Amniotic stem cell (primary cell): ENCODE measurements at places on chromosomes 13 and 19.

GRCh38 chr19:17751103-17751911 is at the start of gene FCHO1:
FCHO1 (plus strand) TSS chr19:17751477; CDS start chr19:17755165, 3,688 bp downstream.
- DNase-seq = no peak

DNA sequence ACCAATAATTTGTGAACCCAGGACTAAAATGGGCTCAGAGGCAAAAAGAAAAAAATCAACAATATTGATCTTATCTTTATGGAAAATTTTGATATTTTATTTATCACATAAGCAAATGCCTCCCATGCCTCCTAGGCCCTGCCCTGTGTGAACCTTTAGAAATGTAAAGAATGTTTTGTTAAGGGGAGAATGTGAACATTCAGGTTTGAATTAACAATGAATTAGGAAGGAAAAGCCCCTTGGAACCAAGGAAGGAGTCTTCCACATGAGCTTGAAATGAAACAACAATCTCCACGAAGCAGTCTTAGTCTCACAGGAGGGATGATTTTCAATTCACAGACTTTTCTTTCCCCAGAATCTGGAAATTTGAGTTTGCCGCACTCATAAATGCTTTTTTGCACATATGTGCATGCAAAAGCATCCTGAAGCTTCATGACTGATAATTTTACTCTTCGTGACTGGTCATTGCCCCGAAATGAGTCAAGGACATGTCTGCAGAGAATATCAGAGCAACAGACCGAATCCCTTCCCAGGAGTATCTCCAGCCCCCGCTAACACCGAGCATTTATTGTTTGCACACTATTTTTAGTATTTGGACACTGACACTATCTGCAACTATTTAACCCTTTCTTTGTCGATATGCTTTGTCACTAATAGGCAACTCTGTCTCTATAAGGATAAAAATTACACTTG is 135.2 kb downstream of the DCT start:
- no peak for DNase-seq

- DNase-seq = no peak
These were observed 49.4 kb downstream of the KLF2 start for GRCh38 chr19:16373989-16374388.

DNA sequence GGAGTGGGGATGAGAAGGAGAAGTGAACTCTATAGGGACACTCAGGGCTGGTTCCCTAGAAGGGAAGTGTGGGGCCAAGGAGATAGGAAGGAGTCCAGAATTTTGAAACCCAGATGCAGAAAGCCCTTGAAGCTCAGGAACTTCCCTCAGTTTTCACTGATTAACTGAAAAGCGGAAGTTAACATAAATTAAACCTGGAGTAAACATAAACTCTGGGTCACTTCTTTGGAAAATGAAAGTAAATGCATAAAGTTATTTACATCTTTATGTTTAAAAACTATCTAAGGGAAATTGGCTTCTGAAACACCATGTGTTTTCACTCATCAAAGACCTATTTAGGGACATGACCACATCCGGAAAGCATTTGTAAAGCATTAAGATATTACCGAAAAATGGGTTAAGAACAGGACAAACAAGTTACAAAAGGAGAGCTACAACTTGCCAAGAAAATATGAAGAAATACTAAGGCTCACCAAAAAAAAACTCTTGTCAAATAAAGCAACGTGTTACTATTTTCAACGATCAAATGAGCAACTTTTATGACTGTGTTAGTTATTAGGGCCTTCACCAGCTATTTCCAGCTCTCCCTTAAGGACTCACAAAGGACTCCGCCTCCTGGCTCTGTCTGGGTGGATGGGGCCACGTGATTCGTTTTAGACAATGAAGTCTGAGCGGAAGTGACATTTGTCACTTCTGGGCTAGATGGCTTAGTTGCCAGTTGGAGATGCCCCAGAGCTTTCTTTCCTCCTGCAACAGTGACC is 439.1 kb upstream of the ZNF507 start:
- DNase-seq = no peak

GRCh38 chr19:54156953-54157352 is 2.6 kb downstream of the LENG1 start:
- DNase-seq = no peak

DNA sequence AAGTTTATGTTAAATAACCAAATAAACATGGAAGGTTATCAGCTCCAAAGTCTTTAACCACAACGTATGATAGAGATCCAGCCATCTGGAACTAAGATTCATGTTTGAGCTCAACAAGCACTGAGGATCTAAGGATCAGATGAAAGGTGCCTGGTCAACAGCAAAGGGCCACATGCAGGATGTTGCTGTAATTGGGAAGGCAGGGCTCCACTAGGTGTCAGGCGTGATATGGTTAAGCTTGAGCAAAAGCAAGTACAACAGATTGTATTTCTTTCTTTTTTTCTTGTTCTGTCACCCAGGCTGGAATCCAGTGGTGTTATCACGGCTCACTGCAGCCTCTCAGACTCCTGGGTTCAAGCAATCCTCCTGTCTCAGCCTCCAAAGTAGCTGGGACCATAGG is 12.0 kb downstream of the EBPL start:
- no peak for DNase-seq

GRCh38 chr13:37736045-37736444 is 133.5 kb downstream of the TRPC4 start:
- DNase-seq = no peak

DNA sequence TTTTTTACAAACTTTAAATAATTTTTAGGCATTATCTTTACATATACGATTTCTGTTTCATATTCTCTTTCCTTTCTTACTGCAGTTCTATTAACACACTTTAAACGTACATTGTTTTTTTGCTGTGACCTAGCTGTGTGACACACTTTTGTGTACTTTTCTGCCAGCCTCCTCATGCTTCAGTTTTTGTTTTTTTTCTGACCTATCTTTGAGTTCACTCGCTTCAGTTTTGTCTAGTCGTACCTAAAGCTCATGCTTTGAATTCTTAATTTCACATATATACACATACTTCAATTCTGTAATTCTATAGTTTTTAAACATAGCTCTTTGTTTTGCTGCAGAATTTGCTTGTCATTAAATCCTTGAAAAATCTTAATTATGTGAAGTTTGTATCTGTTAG is 150.4 kb downstream of the PDS5B start:
- DNase-seq = no peak

DNA sequence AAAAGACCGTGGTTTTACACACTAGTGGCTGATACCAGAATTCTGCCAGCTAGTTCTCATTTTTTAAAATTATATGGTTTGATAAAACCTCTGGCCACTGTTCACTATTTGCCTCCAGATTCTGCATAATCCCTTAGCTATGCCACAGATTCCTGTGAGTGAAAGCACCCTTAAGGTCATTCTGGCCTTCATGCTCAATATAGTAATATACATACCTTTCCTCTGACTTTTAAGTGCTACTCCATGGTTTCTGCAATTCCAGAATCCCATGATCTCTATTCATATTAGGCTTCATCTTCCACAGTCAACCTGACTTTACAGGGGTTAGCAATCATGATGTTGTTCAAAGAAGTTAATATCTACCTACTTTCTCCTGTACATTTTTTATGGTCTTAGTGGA is 274.1 kb upstream of the EDNRB start:
- peak; percentile 24 for DNase-seq

DNA sequence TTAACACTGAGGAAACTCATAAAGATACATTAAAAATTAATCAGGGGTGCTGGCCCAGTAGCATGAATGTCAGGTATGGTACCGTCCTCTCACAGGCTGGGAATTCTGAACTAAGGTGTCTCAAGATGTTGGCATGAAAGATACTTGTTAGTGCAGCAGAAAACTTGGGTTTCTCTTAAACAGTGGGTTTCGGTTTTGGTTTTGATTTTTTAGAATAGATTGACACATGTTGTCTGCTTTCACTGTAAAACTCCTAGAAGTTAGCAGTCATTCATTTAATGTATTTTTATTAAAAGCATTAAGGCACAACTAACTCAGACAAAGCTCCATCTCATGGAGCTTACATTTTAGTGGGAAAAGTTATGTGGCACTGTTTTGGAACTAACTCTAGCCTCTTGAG is 3.5 kb upstream of the OBI1 start:
- no peak for DNase-seq

DNA sequence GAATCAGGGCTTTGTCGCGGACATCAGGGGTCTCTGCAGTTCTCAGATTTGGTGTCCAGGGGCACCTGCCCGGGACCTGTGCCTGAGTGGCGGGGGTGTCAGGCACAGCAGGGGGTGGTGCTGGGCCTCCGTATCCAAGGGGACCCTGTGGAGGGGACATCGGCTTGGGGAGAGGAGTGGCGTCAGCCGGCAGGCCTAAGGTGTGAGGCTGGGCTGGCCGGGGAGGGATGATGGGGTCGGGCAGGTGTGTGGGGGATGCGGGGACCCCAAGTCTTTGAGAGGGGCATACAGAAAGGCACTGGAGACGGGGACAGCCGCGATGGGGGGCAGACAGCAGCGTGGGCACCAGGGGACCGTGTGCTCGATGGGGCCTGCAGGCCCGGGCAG is 2.5 kb downstream of the EFNA2 start:
- no peak for DNase-seq

DNA sequence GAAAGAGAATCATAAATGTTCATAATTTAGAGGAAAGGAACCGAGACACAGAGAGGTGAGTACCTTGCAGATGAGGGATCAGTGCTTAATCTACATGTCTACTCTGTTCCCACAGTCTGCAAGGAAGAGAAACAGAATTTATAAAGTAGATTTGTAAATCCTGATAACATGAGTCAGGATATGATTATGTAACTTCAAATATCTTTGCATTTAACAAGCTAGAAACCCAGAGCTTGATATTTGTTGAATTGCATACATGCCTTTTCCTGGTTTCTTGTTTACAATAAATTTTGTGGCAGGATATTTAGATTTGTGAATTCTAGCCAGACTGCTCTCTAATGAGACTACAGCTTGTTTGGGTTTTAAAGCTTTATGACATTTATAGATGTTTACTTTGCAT is 219.2 kb downstream of the ENOX1 start:
- DNase-seq = no peak

DNA sequence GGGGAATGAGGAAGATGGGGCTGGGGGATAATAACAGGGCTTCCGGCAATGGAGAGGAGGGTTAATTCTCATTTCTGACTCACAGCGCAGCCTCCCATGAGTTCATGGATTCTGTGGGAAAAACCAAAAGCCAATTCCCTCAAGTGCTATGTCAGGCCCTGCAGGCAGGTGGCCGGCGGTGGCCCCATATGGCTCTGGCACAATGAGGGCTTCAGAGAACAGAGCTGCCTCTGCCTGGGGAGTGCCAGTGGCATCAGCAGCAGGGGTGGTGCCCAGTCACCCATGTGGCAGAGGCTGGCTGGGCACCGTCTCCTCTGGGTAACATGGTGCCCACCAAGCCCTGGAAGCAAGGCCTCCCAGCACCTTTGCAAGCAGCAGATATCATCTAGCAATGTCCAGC is 69.1 kb downstream of the ALOX5AP start:
- DNase-seq = no peak

DNA sequence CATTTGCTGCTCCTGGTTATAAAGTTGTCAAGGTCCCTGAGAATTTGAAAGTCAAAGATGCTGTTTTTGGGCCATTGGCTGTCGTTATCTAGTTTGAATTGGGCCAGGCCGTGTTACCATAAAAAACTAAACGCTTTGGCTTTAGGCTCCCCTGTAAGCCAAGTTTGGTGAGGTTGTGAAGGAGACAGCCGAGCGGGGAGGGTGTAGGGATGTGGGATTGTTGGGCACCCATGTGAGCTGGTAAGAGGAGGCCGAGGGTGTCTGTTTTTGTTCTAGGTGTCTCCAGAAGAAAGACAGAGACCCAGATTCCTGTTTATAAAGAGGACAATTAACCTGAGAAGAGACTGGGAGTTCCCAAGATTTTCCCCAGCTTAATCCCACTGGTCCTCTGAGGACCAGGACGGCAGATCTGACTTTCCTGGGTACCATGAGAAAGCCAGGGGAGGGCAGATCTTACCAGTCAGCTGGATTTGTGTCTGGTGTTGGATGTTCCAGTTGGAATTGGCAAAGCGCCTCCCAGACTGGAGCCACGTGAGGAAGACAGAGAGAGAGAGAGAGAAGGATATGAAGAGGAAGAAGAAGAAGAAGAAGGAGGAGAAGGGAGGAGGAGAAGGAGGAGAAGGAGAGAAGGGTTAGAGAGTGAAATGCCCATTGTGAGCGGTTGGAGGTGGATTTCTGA is 25.1 kb downstream of the TMEM255B start:
- no peak for DNase-seq

DNA sequence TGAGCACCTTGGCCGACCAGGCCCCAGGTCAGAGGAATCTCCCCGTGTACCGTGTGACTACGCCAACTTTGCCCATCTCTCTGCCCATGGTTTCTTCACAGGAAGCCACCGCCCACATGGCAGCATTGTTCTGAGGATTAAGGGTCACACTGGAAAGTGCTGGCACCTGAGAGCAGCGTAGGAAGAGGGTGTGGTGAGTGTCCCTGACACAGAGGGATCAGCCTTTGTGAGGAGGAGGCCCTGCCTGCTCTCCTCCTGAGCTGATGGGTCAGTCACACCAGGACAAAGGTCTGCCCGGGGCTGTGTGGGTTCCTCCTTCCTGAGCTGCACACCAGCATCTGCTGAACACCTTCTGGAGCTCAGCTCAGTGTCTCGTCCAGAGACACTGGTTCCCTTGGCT is 32.2 kb upstream of the SLC15A1 start:
- DNase-seq = no peak

DNA sequence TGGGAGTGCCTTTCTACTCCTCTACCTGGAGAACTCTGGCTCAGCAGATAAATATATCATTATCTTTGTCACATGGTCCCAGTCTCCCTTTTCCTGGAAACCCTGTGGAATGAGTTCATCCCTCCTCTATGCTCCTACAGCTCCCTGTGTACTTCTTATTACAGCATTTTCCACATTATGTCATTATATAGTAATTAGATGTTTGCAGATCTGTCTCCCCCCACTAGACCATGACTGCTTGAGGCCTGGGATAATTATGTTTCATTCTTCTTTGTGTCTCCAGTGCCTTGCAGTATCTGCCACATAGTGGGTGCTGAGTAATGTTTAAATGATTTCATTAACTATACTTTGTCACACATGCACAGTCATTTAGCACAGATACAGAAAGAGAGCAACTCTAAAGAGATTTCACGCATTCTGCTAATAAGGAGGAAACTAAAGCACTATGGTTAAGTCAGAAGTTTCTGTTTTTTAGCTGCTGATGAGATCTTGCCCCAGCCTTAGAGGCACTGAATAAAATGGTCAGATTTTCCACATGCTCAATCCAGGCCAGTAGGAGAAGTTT is 66.1 kb upstream of the DIAPH3 start:
- no peak for DNase-seq

- DNase-seq = no peak
These were observed at the start of gene ISYNA1 for GRCh38 chr19:18437491-18438330. ISYNA1 (minus strand) TSS chr19:18438133; CDS start chr19:18437979, 154 bp downstream.

GRCh38 chr19:17420475-17420924 is 653 bp downstream of the MVB12A start:
- no peak for DNase-seq
